ENCODE measurements at places on chromosomes 6 and 20. TPM values are rescaled to one million over a fixed set of nuclear protein-coding genes. Genes with fewer than 3 reads are reported as not detected.
A peak's percentile ranks its signal among the peaks of the same experiment; 100 is the strongest.

DNA sequence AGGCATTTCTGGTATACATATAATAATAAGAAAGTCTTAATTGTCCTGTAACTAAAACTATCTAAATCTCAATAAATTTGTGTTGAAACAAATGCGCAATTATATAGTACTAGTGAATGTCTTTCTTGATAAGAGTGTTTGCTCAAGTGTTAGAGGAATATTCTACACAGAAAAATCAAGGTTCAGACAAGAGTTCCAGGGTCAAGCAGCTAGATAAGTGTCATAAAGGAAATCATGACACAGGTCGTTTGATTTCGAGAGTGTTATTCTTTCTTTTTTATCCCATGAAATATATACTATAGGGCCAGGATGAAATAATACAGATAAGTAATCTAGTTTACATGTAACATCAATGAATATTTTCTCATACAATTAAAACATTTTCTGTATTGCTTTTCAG, 366.1 kb downstream of the UTRN start:
- no peak for DNase-seq

- no peak for DNase-seq
Measured at GRCh38 chr6:40077736-40078135, 143.5 kb upstream of the MOCS1 start.

DNA sequence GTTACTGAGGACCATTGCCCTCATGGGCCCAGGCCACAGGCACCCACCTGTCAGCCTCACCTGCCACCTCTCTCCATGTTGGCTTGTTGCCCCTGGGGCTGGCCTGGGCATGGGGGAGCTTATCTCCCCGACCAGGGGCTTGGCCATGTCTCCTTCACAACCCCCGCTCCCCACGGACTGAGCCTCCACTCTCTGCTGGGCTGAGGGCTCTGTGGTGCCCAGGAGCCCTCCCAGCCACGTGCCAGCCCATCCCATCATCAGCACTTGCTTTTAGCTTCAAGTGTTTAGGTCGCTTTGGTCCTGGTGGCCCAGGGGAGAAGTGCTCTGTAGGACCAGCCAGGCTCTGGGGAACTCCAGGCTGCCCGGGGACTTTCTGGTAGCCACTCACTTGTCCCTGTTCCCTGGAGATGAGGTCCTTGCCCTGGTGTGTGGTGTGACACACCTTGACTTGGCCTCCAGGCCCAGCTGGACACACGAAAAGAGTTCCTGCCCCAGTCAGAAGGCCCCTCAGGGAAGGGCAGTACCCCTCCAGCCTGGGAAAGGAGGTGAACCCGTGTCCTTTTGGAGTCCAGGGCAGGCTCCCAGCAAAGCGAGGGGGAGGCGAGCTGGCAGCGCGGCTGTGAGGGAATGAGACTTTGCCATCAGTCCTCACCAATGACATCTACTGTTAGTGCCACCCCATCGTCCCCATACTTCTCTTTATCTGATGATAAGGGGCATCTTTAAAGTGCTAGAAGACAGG, 352.6 kb downstream of the ZFAND3 start:
- DNase-seq, result no peak

GRCh38 chr6:163354085-163354484, 60.4 kb upstream of the QKI start:
- peak; percentile 52 for DNase-seq

GRCh38 chr6:113381959-113382358, 475.2 kb upstream of the MARCKS start:
- no peak for DNase-seq

DNA sequence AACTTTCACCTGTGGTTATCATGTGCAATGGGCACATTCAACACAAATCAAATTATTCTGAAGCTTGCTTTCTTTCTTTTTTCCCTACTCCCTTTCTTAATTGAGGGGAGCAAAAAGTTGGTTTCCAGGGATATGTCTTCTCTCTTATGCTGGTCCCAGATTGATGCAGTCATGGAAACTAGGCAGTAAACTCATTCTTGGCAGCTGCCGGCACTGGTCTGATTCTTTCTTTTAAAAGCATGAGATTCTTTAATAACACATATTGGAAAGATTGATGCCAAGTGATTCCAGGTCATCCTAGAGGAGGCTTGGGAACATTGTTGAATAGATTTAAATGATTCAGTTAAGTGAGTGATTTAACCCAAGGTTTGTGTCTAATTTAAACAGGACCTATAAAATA, 29.0 kb downstream of the PTPRA start:
- no peak for DNase-seq

DNA sequence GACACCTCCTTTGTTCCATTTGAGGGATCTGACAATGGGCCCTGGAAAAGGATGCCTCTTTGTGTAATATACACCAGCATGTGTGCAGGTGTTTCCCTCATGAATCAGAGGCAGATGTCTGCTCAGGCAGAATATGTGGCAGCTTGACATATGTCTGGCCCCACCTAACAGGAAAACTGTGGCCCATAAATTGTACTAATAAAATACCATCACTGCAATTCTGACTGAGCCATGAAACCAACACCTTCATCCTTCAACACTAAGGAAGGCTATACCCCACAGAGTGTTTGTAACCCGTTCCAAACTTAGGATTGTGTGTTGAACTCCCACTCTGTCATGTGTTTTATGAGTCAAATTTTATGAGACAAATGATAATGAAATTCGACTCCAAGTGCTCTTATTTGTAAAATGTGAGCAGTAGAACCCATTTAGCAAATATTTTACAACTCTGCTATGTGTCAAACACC, 22.7 kb downstream of the LAMA4 start:
- DNase-seq, result no peak

MCCD1 gene
- total RNA-seq, result not detected

SUMO4 gene
- total RNA-seq, result 0.63 TPM

Data from left cardiac atrium (tissue), 4 donors.